CD4-positive, alpha-beta T cell treated with Interleukin-6 for 4 hours (primary cell): ENCODE measurements at places on chromosomes 1 and 21.

DNA sequence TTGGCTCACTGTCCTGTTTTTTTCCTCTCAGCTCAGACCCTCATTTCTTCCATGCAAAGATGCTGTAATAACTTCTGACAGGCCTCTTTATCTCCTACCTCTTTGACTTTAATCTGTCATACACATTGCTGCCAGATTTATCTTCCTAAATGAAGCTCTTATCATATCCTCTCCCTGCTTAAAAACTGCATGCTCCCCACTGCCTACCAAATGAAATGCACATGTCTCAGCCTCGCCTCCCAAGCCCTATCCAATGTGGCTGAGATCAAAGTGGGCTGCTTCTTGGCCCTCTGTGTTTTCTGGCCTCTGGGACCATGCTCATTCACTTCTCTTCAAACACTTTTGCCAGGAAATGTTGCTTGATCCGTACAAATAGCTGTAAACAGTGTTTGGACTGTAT lies 38.3 kb downstream of the IRF2BP2 start:
- no peak for DNase-seq

- DNase-seq: no peak
These were observed 19.7 kb downstream of the KPNA6 start for GRCh38 chr1:32127409-32128198.

DNA sequence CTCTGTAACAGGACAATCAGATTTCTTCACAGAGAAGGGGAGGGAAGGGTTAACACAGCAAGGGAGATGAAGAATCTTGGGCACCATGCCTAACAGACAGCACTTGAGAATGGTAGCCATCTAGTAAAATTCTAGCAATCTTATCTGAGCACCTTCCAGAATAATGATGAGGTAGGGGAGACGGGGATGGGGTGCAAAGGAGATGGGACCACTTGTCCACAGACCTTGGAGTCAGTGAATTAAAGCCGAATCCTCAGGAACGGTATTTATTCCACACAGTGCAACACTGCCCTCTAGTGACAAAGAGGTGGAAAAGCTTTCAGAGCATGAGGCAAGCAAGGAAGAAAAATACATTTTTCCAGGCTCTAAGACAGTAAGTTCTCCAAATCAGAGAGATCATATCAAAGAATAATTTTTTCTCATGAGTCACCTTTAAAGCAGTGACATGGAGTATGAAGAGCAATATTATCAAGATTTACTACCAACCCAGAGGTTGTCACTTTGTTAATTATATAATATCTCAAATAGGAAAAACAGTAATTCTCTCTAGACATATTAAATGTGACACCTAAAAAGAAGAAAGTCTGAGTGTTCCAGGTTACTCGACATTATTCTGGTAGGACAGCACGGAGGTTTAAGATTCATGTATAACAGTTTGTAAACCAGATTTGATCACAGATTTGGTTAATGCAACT lies 43.3 kb upstream of the LPAR3 start:
- DNase-seq: peak; percentile 36

GRCh38 chr1:153347856-153348255 lies 785 bp downstream of the PGLYRP4 start:
- DNase-seq: no peak

GRCh38 chr1:214281720-214282629 lies 1.0 kb downstream of the SMYD2 start:
- DNase-seq: no peak

- no peak for DNase-seq
These were observed 46.6 kb downstream of the TRMT1L start for GRCh38 chr1:185110145-185110544.

DNA sequence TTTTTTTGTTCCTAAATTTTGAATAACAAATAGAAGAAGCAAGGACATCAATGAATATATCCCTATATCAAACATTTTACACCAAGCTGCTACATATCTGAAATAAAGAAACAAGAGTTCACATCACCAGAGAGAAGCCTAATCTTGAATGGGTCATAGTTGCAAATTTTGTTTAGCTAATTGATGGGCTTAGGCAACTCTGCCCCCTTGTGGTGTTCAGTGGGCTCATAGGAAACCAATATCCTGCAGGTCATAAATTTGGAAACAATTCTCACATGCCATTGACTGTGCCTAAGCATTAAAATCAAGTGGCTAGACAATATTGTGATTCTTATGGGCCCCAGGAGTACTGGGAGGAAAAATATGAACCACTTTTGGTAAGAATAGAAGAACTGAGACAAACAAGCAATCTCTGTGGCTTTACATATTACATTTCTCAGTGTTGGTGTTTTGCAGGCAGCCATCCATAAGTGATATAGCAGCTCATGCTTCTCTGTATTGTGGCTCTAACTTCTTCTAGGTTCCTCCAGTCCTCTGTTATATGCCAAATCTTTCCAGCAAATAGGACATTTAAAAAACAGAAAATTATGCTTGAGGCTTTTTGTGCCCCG lies 1262.8 kb upstream of the PRMT6 start:
- no peak for DNase-seq

DNA sequence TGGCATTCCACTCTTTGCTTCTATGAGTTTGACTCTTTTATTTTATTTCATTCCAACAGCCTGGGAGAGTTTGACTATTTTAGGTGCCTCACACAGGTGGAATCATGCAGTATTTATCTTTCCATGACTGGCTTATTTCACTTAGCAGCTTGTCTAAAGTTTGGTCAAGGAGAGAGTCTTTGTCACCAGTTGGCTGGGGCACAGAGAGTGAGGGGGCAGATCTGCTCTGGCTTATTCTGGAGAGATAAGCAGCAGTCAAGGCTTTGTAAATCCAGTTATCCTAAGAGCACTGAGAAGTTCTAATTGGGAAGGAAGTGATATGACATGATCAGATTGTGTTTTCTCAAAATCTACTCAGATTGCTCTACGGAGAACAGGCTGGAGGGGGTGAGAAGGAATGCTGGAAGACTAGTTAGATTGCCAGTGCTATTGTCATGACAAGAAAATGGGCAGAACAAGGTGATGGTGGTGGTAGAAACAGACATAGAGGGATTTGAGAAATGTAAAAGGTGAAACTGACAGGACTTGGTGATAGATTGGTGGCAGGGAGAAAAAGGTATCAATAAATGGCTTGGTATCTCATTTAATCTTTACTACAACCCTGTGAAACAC lies 12.1 kb upstream of the CTTNBP2NL start:
- no peak for DNase-seq

GRCh38 chr1:48591181-48591580 lies 119.2 kb upstream of the SPATA6 start:
- no peak for DNase-seq

- DNase-seq: no peak
These were observed 6.9 kb downstream of the ADGRB2 start for GRCh38 chr1:31757204-31757679.

GRCh38 chr1:53410701-53411100 lies 48.5 kb upstream of the DMRTB1 start:
- no peak for DNase-seq

GRCh38 chr1:184656221-184656620 lies 98.4 kb downstream of the EDEM3 start:
- no peak for DNase-seq

GRCh38 chr1:78007677-78008341 lies 3.1 kb downstream of the DNAJB4 start:
- no peak for DNase-seq

GRCh38 chr1:67832737-67833601 lies at the start of gene GNG12:
Gene GNG12 (minus strand): TSS chr1:67833467. CDS start chr1:67707686, 125,781 bp downstream.
- DNase-seq: no peak

DNA sequence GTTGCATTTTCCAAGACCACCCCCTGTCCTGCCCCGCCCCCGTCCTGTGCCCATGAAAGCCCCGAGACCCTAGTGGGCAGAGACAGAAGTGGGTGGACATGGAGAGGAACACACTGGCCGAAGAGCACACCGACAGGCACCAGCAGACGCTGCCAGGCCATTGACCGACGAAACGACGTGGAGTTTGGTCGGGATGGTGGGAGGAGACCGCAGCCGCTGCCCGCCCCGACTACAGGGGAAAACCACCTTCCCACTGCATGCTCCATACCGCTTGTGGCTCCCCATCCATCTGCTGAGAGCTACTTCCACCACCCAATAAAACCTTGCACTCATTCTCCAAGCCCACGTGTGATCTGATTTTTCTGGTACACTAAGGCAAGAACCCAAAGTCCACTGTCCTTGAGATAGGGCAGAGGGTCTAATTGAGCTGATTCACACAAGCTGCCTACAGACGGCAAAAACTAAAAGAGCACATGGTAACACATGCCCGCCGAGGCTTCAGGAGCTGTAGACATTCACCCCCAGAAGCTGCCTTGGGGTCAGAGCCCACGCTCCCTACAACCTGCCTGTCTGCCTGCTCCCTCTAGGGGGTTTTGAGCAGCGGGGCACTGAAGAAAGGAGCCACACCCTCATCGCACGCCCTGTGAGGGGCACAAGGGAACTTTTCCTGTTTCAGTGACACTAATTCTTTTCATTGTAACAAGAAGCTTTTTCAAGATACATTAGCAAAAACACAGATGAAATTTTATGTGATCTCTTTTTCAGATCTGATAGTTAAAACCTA lies 81.2 kb upstream of the RAB3GAP2 start:
- no peak for DNase-seq

DNA sequence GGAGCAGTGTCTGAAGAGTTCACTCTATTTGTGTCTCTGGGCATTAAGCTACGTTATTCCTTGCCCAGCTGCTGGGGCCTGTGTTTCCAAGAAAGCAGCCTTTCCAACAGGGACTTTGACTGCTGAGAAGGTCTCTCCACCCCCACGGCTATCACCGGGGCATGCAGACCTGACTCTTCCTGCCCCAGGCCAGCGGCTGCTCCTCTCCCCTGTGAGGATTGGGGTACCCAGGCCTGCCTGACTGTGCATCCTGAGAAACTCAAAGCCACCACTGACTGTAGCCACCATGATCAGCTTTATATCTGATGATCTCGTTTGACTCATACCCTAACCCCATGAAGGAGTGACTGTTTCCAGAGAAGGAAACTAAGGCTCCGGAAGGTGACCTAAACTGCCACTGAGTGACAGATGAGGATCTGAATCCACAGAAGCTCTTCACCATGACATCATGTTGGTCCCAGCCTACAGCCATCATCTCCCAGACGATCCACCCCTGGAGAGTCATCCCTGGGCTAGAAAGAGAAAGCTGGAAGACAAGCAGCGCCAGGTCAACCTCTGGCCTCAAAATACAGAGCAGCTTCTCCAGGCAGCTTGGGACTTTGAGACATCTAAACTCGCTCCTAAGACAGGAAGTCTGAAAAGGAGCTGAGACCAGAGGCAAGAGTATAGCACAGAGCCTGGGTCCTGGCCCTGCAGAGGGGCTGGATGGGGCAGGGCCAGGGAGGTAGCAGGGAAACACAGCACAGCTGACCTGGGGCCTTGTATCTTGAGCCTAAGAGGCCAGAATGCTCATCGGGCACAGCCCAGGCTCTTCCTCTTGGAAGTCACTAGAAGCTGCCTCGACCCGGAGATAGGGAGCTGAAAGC lies 244.0 kb upstream of the VAMP3 start:
- no peak for DNase-seq

- DNase-seq: peak; percentile 74
These were observed 4.9 kb downstream of the MDM4 start for GRCh38 chr1:204520834-204521709.

DNA sequence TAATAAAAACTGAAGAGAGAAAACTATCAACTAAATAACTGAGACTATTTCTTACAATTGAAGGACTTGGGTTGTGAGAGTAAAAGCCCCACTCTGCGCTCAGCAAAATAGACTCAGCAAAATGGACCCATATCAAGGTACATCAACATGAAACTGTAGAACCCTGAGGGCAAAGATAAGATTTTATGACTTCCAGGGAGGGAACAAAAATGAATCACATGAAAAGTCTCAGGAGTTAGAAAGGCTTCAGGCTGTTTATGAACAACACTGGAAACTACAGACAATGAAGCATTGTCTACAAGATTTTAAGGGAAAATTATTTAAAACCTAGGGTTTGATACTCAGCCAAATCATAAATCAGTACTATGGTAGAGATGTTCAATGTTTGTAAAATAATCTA lies 434.3 kb downstream of the PTPRC start:
- no peak for DNase-seq

GRCh38 chr21:45452696-45453307 lies 47.8 kb downstream of the COL18A1 start:
- DNase-seq: no peak

GRCh38 chr21:46662765-46663500 lies 27.5 kb downstream of the PRMT2 start:
- no peak for DNase-seq

- DNase-seq: no peak
These were observed 273.9 kb downstream of the TM2D1 start for GRCh38 chr1:61450872-61451571.

DNA sequence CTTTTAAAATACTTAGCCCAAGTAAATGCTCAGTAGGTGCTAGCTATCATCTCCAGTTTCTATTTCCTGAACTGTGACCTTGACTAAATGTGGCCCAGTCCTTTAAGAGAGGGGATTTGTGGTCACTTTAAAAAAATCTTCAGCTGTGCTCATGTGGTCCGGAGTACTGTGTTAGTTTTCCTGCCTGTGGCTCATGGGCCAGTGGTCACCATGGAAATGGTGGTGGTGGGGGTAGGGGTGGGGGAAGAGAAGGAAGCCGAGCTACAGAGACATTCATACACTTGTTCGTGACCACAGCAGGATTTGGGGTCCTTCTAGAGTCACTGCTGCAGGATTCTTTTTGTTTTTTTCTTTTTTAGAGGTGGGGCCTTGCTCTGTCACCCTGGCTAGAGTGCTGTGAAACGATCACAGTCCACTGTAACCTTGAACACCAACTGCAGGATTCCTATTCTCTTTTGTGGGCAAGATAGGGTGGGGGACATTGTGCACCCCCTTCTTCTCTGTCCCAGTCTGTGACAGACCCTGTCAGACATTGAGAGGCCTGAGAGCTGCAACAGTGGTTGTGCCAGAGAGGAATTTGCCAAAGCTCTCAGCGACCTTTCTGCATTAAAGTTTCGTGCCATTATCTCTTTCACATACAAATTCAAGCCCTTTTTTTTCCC lies 25.8 kb downstream of the KIF26B start:
- DNase-seq: no peak

DNA sequence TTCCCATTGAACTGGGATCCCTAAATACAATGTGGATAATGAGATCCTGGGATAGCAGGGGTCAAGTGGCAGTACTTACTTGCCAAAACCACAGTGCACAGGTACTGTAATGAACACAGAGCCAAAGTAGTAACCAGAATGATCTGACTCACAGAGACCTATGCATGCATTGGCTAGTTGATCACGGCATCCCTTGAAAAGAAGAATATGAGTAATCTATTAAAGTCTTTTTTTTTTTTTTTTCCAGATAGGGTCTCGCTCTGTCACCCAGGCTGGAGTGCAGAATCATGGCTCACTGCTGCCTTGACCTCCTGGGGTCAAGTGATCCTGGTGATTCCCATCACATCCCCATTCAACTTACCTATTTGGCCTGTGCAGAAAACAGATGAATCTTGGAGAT lies 29.4 kb upstream of the EIF4G3 start:
- no peak for DNase-seq

GRCh38 chr1:229440851-229441537 lies 7.1 kb upstream of the ACTA1 start:
- no peak for DNase-seq

- DNase-seq: no peak
These were observed 161.9 kb upstream of the COL6A1 start for GRCh38 chr21:45819478-45820170.
